ENCODE measurements at places on chromosomes 2 and 18.

GRCh38 chr2:26581991-26582842 is 58.9 kb downstream of the CIB4 start:
- DNase-seq, result no peak

DNA sequence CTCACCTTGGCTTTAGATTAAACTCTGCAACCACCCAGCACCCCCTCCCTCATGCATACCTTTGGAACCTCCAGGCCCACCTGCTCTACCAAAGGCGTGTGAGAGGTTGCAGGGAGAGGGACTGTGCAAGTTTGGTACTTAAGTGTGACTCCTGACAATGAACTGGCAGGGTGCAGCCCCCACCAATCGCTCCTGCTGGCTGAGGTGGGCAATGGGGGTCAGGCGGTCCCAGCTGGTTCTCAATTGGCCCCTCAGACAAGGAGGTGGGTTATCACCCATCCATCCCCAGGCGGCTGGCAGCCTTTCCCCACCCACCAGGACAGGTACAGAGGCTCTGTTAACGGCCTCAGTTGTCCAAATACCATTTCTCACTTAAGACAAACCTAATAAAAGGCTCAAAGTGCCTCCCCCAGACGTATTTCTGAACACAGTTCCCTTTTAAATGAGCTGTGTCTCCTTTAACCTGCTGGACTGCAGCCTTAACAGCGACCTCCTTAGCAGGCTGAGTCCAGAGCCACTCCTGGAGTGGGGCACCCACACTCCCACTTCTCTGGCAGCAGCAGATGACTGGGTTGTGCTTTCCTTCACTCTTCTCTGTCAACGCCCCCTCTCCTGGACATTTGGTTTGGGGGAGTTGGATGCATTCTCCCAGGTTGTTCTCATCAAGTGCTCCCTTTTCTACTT is 169.2 kb upstream of the SMAD2 start:
- no peak for DNase-seq

DNA sequence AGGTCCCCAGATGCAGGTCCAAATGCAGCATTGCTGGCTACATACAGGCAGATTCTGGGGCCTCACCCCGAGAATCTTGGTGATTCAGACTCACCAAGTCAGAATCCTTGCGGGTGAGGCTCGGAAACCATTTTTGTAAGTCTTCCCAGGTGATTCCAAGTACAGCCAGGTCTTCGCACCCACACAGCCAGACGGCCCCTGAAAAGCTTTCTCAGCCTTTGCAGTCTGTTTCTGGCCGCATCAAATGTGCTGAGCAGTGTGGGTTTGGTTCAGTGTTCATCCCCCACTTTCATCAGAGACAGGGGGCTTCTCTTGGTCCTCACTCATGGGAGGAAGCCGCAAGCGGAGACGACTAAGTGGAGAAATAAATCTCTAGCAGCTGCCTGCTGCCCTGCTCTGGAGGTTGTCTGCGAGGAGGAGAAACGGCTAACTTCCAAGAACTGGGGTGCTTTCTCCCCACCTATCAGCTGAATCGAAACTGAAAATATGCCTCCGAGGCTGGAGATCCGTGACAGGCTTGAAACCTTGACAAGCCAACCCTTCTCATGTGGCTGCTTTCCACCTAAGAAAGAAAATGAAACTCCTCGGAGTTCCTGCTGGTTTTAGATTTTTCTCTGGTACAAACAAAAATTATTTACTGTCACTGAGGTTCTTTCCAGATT is 8.9 kb upstream of the TMEM185B start:
- peak; percentile 83 for DNase-seq

DNA sequence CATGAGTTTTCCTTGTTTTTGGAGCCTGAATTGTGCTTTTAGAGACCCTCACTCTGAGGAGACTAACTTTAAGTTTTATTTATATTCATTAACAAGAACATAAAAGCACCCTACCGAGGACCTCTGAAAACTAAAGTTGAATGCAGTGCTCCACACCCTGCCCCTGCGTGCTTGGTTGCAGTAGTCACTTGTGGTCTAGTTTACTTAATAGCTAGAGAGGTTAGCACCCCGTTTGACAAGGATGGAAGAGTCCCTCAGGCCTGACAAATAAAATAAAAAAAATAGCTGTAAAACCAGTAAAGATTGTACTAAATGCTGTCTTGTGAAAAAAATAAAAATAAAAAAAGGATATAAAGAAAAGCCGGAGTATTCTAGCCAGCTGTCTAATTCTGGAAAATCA is 395.2 kb downstream of the MTX2 start:
- no peak for DNase-seq

GRCh38 chr2:10911291-10912075 is at the start of gene KCNF1:
Gene KCNF1, plus strand, starts transcription at chr2:10911934. Its CDS starts 493 bp downstream, at chr2:10912427.
- DNase-seq, result no peak

All from CD4-positive, alpha-beta memory T cell (primary cell).